GDM1 (cell line): ENCODE measurements at places on chromosomes 16 and 17.
A peak's percentile ranks its signal among the peaks of the same experiment; 100 is the strongest.

- DNase-seq: no peak
Observed at GRCh38 chr17:27496971-27497370, 40.7 kb downstream of the KSR1 start.

DNA sequence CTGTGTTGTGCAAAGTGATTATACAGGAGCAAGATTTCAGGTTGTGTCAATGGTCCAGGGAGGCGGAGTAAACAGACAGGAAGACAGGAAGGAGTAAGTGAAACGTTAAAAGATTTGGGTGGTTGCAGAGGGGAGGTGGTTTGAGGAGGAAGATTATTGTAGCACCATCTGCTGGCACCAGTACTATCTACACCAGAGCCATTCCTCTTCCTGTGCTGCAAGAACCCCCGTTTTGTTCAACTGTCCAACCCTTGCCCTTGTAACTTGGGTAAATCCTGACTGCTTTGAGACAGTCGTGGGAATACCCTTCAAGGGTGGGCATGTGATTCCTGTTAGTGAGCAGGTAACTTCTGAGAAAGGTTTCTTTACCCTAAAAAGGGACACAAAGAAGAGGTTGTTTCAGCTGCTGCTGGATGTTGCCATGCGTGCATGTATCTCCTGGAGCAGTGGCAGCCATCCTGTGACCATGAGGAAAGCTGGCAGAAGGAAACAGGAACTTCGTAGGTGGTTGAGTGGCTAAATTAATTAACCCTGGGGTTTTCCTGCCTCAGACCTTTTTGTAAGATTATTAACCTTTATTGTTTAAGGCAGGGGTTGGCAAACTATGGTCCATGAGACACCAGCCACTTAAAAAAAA is 124.1 kb downstream of the PRKCA start:
- DNase-seq: no peak

DNA sequence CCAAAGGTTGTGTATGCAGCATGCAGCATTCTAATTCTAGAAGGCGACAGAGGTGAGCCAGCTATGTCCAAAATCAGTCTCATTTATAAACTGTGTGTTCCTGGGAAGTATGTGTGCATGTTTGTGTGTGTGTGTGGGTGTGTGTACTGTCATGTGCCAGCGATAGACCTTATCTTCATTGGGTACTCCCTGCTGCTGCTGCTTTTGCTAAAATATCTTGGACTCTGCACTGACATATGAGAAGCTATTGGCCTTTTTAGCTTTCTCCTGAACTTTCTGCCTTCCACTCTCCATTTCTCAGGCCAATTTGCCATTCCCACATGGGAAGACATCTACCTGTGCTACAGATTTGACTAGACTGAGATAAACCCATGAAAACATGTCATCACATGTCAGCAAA is 2.0 kb upstream of the LPO start:
- DNase-seq: no peak

- no peak for DNase-seq
Observed at GRCh38 chr16:89434490-89434889, 55.9 kb downstream of the ANKRD11 start.

DNA sequence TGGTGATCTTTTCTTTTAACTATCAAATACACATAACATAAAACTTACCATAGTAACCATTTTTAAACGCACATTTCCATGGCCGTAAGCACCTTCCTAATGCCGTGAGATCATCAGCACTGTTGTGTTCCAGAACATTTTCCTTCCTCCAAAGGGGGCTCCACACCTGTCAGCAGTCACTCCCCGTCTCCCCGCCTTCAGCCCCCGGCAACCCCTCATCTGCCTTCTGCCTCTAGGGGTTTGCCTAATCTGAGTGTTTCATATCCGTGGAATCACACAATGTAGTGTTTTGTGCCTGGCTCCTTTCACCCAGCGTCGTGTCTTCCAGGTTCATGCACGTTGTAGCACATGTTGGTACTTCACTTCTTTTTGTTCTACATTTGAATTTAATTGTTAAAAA is 350.1 kb upstream of the TNRC6C start:
- no peak for DNase-seq

GRCh38 chr16:31467151-31467773 is 4.7 kb upstream of the TGFB1I1 start:
- DNase-seq: peak; percentile 70

DNA sequence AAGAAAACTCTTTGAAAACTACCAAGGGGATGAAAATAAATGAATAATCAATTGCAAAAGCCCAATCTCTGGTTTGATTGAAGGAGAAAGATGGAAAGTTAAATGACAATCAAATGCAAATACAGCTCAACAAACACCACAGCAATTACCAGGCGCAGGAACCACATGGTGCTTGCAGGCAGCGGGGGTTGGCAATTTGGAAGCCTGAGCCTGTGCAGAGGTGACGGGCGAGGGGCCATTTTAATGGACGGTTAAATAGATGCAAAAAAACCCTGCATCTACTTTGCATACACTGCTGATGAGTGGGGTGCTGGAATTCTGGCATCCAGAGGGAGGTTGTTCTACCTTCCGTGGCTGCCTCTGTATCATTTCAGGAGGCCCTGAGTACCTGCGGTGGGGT is 4.8 kb upstream of the SEZ6 start:
- DNase-seq: no peak

DNA sequence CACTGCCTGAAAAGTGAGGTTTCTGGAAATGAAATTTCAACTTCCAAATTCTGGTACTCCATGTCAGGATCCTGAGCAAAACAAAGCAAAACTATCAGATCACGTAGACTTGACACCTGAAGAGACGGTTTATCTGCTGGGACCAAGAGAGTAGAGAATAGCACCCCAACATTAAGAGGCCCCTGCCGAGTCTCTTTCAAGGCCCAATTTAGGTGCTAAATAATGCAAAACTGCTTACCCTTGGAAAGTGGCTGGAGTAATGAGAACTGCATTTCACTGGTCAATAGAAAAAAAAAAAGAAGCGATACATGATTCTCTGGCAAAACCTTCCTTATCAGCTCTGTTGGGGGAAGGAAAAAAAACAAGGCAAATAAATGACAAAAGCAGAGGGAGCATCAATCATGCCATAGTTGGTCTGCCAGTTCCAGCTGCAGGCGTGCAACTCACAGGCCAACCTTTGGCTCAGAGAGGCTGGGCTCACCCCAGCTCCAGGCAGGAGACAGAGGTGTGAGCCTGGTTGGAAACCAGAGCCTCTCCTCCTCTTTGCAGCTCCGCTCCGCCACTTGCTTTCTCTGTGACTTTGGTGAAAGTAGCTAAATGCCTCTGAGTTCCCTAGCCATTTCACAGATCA is 595.2 kb downstream of the TOX3 start:
- DNase-seq: no peak

- no peak for DNase-seq
Observed at GRCh38 chr17:68829211-68829610, 126.0 kb downstream of the ABCA8 start.

DNA sequence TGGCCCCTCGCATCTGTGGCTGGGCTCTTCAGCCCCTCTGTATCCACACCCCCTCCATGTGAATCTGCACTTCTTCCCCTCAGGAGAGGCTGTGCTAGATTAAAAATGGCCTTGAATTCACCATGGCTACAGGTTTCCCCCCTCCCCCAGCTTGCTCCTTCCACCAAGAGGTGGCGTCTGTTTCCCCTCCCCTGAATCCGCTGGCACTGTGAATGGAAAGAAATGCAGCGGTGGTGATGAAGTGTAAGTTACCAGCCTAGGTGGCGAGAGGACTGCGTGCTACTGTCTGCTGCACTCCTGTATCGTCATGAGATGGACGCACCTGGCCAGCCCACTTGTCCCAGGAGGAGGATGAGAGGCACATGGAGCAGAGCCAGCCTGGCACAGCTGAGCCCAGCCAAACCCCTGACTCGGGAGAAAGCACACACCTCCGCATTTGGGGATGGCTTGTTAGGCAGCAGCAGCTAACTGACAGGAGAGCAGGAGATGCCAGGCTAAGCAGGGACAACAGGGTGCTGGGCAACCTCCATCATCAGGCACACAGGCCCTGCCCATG is 26.2 kb downstream of the TNFRSF13B start:
- no peak for DNase-seq

DNA sequence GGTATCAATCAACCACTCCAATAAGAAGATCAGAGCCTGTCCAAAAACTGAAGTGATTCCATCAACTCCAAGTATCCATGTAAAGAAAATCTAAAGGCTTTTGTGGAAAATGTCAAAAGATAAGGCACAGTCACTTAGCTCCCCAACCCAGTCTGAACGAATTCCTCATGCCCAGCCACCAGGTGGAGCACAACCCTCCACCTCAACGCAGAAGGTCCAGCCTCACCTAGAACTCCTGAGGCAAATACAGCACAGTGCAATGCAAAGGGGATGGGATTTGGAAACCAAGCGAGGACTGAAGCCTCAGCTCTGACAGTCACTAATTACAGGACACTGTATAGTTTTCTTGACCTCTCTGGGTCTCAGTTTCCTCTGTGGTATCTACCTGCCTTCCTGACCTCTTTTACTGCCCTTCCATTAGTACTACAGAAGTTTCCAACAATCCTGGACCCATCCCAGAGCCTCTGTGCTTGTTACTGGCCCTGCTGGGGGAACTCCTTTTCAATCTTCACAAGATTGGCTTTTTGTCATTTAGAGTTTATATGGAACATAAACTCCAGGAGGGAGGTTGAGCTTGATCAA is 2.0 kb downstream of the NCBP3 start:
- DNase-seq: peak; percentile 24

DNA sequence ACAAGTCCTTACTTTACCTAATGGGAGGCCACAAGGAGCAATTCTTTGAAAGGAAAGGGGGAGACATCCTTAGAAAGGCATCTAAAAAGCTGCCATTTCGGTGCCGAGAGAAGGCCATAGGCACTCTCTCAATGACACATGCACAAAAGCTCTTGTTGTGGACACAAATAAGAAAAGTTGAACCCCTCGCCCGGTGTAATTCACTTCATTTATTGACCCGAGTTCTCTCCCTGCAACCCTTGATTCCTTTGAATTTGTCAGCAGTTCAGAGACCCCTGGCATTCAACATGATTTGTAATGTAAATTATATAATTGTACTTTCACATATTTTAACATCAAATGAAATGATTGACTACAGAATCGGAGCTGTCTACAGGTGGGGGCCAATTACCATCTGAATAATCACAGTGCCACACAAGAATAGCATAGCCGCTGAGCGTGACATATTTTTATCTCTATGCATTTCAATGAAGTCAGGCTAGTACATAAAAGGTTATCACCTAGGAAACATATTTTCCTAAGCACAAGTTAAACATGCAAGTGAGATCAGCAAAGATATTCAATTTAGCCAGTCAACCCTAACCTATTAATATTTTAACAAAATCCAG is 66.7 kb downstream of the IRX6 start:
- DNase-seq: no peak

GRCh38 chr17:19874256-19874655 is 6.5 kb upstream of the ULK2 start:
- no peak for DNase-seq

DNA sequence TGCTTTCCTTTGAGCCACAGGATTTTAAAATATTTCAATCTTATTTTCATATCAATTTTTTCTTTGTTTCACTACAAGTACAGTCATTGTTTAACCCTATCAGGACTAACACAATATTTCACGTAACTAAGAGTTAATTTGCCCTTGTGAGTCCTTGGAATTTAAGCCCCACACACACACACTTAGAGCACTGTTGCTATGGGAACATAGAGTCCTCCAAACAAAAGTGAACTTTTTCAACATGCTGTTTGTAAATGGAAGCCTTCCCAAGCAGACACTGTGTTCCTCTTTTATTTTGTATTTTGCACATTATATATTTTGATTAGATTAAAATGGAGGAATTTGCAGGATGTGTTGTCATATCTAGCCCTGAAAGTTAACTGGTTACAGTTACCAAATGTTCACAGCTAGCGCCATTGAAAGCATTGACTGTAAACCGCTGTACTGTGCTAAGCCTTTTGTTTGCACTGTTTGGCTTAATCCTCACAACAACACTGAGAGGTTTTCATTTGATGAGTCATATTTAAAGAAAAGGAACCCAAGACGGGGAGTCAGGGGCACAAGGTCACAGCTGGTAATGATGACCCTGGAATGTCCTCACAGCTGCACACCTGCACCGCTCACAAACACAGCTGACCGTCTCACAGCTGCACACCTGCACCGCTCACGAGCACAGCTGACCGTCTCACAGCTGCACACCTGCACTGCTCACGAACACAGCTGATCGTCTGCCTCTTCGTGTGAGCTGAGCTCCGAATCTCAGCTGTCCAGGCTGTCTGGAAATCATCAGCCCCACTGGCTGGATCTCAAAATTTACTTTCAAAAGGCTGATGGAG is 6.3 kb downstream of the HSBP1 start:
- DNase-seq: no peak

- no peak for DNase-seq
Observed at GRCh38 chr17:7124923-7125322, 10.3 kb upstream of the ASGR2 start.

- DNase-seq: no peak
Observed at GRCh38 chr16:54344646-54345630, 58.4 kb upstream of the IRX3 start.

- DNase-seq: no peak
Observed at GRCh38 chr17:43616421-43616820, 45.3 kb downstream of the MEOX1 start.

DNA sequence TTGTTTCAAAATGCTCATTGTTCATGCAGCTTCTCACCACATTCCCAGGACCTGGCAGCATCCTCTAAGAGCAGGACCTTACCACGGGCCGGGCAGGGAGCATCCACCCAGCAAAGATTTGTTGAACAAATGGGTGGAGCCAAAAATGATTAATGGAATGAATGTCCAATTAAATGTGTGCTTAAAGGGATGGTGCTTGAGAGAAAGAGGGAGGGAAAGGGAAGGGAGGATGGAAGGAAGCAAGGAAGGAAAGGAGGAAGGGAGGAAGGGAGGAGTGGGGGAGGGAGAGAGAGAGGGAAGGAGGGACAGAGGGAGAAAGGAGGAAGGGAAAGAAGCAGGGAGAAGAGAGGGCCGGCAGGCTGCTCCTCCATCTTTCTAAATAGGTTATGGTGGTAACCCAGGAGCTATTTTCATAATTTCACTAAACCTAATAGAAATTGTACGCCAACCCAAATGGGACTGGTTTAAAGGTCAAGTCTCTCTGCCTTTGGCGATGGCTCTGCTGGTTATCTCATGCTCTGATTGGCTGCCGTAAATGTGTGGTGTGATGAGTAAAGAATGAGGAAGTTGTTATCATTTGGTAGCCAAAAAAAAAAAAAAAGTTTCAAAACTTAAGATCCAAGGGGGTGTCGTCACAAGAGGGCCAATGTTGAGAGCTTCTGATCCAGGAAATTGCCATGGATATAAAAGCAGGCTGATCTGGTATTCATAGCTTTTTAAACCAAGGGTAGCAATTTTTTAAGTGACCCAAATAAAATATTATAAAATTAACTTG is 126.7 kb upstream of the FOXF1 start:
- no peak for DNase-seq

GRCh38 chr17:61368832-61369450 is 30.7 kb upstream of the TBX2 start:
- DNase-seq: no peak
